Right lung (tissue), 10 donors: ENCODE measurements at places on chromosomes 3 and 15.
A peak's percentile ranks its signal among the peaks of the same experiment; 100 is the strongest.

DNA sequence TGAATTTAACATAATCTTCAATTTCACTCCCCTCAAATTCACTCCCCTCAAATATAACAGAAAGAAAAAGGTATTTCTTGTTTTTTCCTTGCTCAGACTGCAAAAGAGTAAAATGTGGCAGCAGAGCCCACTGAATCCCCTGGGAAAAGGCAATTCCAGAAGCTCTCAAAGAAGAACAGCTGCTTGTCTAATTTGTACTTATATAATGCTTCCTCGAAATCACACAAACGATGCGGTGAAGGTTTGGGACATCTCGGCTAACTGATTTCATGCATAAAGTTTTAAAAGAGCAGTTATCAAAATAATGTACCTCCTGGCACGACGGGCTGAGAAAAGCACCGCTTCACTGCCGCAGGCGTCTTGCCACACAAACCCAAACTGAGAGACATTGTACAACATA, 10.7 kb downstream of the BDH1 start:
- no peak for DNase-seq

DNA sequence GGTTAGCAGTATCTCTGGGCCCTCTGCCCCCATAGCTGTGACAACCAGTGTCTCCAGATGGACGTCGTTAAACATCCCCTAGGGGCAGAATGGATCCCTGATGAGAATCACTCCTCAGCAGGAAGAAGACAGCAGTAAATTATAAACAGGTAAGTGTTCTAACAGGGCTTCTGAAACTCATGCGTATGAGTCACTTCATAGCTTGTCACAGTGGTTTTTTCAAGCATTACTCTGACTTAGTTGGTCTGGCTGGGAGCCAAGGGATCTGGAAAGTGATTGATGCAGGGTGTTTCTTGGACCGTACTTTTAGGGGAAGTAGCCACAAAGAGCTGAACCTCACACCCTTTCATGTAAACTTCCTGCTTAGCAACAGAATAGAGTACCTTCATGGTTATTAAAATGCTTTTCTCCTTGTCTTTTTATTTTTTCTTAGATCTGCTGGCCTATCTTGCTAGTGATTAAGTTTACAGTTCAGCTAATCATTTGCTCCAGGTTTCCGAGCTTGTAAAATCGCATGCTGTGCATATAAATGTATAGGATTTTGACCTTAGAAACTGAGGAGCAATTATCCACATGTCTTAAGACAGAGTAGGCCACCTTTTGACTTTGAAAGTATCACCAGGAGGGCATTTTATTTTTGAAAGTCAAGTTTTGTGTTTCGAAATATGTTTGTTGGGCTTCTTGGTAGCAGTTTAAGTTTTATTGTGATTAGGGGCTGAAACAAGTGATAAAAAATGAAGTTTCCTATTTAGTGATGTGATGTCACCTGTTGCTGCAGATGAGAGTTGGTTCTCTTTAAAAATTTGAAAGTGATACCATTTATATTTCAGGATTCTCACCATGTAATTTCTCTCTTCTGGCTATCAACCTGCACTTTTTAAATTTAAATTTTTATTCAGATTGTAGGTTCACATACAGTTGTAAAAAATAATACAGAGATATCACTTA, 333.9 kb downstream of the PTPRG start:
- no peak for DNase-seq

DNA sequence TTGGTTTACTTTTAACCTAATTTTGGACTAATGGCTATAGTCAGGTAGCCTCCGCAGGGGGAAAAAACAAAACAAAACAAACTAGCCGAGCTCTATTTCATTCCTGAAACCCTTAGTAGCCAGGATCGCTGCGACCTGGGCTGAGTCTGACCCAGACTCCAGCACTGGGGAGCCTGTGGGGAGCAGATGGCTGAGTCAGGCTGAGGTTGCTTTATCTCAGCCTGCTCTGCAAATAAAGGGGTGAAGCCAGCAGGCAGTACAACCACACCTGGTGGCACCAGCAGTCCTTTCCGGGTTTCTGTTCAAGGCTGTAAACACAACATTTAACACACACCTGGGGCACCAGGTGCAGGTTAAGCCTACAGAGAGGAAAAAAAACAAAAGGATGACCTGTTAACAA, 27.3 kb downstream of the ABHD2 start:
- no peak for DNase-seq

DNA sequence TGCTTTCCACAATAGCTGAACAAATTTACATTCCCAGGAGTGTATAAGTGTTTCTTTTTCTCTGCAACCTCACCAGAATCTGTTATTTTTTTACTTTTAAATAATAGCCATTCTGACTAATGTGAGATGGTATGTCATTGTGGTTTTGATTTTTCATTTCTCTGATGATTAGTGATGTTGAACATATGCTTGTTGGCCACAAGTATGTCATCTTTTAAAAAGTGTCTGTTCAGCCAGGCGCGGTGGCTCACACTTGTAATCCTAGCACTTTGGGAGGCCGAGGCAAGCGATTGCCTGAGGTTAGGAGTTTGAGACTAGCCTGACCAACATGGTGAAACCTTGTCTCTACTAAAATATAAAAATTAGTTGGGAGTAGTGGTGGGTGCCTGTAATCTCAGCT, 619.3 kb downstream of the SI start:
- no peak for DNase-seq

DNA sequence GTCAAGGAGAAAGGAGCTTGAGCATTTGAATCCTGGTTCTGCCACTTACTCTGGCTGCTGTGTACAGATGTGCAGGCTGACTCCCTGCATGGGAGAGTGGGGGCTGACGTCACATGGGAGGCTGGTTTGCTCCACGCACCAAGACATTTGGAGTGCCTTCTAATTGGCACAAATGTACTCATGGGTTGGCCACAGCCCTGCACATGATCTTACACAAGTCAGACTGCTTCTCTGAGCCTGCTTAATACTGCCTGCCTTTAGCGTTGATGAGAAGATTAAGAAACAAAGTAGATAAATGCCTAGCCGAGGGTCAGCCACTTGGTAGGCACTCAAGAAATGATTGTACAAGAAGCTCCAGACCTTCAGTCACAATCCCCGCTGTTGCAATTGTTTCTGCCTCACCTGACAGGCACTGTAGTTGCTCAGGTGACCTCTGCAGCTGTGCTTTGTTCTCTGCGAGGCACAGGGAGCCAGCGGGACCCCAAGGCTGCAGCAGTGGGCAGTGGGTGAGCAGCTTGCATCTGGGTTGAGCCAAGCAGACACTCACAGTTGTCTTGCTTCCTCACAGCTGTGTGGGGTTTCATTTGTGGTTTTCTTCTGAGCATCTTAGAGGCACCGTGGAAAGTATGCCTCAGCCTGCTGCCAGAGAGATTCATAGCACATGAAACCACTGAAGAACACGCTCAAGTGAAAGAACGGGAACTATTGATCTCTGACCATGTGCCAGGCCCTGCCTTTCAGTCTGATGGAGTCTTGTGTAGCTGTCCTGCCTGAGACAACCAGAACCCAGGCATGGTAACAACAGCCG, 33.1 kb downstream of the GRK7 start:
- DNase-seq, result peak; percentile 47

- DNase-seq, result no peak
Observed at GRCh38 chr3:155554777-155555451, 190.0 kb downstream of the PLCH1 start.

GRCh38 chr3:113499081-113499480, 15.9 kb downstream of the SPICE1 start:
- DNase-seq, result no peak

DNA sequence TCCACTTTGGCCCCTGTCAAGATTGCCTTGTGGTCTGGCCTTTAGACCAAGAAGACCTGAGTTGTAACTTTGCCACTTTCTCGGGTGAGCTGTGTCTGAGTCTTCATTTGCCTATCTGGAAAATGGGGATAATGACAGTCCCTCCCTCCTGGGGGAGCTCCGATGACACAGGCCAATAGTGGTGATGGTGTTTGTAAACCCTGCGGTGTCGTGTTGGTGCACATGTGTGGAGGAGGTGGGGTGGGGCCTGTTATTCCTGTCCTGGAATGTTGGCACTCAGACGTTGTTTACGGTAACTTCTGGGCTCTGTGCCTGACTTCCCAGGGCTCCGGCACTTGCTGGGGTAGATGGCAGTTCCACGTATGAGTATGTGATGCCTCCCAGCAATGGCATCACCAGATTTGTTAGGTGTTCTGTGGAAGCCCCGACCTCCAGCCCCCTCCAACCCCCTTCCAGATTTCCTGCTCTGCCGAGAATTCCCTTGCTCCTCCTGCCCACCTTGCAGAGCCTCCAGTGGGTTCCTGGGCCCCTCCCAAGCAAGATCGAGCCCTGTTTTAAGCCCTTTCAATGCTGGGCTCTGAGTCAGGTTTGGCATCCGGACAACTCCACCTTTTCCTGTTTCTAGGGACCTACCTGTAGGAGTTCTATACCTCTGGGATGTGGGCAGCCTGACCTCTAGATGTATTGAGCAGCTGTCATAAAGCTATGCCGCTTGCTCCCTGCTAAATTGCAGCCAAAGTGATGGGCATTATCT, 31.4 kb downstream of the HRH1 start:
- peak; percentile 36 for DNase-seq

GRCh38 chr3:101646726-101647125, 30.2 kb downstream of the ZBTB11 start:
- DNase-seq, result no peak

DNA sequence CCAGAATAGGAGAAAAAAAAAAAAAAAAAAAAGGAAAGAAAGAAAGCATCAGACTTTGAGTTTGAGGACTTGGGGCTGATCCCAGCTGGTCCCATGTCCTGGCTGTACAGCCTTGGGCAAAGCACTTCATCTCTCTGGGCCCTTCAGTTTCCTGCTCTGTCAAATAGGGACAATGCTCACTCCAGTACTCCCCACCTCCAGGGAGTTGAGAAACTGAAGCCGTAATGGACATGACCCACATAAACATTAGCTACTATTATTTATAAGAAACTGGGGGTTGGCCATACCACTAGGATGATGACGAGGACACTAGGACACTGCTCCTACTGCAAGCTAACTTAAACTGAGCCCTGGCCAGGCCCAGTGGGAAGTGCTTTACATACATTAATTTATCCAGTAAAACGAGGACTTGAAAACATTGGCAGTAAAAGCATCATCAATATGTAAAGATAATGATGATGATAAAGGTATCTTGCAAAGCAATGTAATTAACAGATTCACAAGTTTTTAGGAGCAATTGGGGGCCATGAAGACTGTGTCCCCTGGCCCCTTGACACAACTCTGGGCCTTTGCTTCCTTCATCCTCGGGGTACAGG, 22.9 kb upstream of the SMAD6 start:
- DNase-seq, result no peak

- no peak for DNase-seq
Observed at GRCh38 chr3:109977897-109978296, 640.6 kb upstream of the DPPA4 start.

DNA sequence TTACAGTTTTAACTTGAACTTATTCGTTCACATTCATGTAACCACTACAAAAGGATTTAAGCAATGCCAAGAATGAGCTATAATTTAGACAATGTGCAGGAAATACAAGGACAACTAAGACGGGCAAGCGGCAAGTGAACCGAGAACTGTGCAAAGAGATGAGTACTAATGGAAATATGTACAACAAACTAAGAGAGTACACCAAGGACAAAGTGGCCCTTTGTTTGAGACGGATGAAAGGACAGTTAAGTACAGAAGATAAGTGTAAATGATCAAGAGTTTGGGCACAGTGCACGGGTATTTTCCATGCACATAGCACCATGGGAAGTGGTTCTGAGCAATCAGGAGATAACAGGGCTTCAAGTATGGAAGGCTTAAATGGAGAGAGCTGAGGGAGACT, 281.7 kb downstream of the ROBO2 start:
- DNase-seq, result no peak

DNA sequence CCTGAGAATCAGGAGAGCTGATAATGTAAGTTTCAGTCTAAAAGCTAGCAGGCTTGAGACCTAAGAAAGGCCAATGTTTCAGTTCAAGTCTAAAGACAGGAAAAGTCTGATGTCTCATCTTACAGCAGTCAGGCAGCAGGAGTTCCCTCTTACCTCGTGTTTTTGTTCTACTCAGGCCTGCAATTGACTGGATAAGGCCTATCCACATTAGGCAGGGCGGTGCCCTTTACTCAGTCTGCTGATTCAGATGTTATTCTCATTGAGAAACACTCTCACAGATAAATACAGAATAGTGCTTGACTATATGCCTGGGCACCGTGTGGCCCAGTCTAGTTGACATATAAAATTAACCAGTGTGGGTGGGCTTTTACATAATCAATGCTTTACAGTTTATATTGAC, 122.4 kb downstream of the NR1D2 start:
- no peak for DNase-seq

GRCh38 chr15:93523481-93523880, 434.5 kb upstream of the RGMA start:
- DNase-seq, result no peak

GRCh38 chr15:61331019-61331418, 101.9 kb upstream of the RORA start:
- DNase-seq, result no peak

GRCh38 chr3:89223188-89223587, 115.8 kb downstream of the EPHA3 start:
- DNase-seq, result no peak

GRCh38 chr15:27214032-27214431, 243.1 kb downstream of the GABRG3 start:
- no peak for DNase-seq

- DNase-seq, result peak; percentile 25
Observed at GRCh38 chr3:104596551-104596950, 770.2 kb upstream of the ALCAM start.

- no peak for DNase-seq
Observed at GRCh38 chr3:150300852-150301517, 107.1 kb upstream of the TSC22D2 start.

DNA sequence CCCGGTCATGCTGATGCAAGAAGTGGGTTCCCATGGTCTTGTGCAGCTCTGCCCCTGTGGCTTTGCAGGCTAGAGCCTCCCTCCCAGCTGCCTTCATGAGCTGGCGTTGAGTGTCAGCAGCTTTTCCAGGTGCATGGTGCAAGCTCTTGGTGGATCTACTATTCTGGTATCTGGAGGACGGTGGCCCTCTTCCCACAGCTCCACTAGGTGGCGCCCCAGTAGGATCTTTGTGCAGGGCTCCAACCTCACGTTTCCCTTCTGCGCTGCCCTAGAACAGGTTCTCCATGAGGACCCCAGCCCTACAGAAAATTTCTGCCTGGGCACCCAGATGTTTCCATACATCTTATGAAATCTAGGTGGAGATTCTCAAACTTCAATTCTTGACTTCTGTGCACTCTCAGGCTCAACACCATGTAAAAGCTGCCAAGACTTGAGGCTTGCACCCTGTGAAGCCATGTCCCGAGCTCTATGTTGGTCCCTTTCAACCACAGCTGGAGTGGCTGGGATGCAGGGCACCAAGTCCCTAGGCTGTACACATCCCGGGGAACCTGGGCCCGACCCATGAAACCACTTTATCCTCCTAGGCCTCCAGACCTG, 238.4 kb upstream of the MDFIC2 start:
- peak; percentile 13 for DNase-seq
